ENCODE measurements at places on chromosomes 12 and 14.

DNA sequence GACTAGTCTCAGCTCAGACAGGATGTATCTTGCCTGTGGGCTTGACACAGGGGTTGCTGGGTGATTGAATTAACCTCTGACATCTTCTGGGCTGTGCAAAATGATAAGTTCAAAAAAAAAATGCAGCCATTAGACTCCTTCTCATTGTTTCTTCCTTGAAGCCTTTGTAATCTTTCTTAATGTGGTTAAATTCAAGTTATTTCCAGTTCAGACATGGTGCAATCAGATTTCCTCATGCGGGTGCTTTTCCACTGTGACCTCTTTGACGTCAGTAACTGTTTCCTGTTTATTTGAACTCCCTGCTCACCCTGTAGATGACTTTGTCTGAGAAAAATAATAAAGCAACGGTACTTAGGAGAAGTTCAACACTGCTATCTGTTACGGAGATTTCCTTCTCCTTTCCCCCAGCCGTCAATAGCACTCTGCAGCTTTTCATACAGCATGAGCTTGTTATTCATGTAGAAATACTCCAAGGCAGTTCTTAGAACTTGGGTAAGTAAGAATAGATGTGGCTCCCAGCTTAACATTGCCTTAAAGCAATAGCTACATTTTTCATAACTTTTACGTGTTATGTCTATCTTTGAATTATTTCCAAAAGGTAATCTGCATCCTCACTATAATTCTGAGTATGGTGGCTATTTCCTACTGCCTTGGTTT lies 155.5 kb downstream of the PRKCH start:
- peak; percentile 40 for DNase-seq

DNA sequence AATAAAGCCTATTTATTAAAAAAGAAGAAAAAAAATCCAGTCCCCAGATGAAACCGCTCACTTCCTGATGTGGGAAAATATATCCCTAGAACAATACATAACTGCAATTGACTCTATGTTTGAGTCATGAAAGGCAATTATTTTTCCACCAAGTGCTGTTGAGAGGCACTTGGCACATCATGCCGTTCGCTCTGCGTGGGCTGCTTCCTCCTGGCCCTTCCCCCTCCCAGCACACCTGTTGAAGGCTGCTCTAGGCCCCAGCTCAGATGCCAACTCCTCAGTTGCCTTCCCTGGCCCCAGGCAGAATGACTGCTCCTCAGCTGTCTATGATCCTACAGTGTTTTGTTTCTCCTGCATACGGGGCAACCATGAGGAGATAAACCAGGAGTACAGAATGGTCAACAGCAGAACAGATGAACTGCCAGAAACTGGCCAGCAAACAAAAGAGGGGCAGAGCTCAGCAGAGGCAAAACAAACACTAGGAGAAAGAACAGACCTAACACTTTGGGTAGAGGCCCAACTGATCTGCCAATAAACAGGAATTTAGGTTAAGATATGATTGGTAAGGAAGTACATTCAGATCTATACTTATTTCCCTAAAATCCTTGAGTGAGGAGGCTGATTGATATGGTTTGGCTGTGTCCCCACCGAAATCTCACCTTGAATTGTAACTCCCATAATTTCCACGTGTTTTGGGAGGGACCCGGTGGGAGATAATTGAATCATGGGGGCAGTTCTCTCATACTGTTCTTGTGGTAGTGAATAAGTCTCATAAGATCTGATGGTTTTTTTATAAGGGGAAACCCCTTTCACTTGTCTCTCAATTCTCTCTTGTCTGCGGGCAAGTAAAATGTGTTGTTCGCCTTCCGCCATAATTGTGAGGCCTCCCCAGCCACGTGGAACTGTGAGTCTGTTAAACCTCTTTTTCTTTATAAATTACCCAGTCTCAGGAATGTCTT lies 58.6 kb downstream of the SLC38A1 start:
- DNase-seq, result no peak

DNA sequence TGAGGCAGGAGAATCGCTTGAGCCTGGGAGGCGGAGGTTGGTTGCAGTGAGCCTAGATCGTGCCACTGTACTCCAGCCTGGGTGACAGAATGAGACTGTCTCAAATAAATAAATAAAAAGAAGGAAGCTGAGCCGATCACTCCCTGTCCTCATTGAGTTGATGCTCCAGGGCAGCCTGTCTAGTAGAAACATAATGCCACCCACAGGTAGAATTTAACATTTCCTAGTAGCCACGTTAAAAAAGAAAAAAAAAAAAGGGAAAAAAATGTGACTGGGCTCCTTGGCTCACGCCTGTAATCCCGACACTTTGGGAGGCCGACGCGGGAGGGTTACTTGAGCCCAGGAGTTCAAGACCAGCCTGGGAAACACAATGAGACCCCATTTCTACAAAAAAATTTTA lies 135.7 kb downstream of the SCARB1 start:
- DNase-seq, result no peak

- DNase-seq, result no peak
Observed at GRCh38 chr14:93888995-93889394, 38.1 kb upstream of the FAM181A start.

DNA sequence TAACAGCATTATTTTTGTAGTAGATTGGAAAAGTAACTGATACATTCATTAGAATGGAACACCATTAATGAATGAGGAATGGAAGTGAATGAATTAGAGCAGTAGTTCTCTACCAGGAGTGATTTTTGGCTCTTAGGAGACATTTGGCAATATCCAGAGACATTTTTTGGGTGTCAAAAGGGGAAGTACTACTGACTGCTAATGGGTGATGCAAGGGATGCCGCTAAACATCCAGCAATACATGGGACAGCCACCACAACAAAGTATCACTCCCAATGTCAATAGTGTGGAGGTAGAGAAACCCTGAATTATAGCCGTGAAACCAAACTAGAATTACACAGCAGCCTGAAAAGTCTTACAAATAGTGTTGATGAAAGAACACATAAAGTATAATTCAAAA lies 1.5 kb downstream of the CHURC1 start:
- DNase-seq, result no peak

GRCh38 chr12:69679119-69679518 lies 20.0 kb downstream of the BEST3 start:
- no peak for DNase-seq

- no peak for DNase-seq
Observed at GRCh38 chr12:53289891-53290290, 5.5 kb upstream of the PFDN5 start.

- DNase-seq, result no peak
Observed at GRCh38 chr14:25014440-25014839, 35.5 kb downstream of the STXBP6 start.

DNA sequence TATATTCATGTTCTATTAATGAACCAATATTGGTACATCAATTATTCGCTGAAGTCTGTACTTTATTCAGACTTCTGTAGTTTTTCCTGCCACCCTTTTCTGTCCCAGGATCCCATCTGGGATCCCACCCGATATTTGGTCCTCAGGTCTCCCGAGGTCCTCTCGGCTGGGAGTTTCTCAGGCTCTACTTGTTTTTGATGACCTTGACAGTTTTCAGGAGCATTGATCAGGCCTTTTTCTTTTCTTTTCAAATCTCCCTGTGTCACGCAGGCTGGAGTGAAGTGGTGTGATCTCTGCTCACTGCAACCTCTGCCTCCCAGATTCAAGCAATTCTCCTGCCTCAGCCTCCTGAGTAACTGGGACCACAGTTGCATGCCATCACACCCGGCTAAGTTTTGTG lies 11.2 kb downstream of the BRI3BP start:
- no peak for DNase-seq

DNA sequence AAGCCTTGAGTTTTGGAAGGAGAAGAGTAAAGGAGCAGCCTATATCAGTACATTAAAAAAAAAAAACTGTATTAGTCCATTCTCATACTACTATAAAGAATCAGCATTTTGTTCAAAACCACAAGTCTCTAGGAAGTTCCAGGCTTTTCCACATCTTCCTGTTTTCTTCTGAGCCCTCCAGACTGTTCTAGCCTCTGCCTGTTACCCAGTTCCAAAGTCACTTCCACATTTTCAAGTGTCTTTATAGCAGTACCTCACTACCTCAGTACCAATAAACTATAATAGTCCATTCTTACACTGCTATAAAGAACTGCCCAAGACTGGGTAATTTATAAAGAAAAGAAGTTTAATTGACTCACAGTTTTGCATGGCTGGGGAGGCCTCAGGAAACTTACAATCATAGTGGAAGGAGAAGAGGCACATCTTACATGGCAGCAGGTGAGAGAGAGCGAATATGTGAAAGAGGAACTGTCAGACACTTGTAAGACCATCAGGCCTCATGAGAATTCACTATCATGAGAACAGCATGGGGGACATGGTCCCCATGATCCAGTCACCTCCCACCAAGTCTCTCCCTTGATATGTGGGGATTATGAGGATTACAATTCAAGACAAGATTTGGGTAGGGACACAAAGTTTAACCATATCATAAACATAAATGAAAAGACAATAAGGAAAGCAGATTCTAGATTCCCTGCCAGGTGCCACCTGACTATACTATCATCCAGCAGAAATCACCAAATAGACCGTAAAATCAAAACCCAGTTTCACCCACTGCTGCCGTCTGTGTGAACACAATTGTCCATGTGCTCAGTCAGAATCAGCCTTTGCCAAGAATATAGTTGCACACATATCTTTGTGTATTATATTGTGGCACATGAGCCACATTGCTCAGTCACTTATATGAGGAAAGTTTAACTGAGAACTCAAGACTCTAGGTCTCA lies 27.8 kb downstream of the TOGARAM1 start:
- DNase-seq, result no peak

- DNase-seq, result no peak
Observed at GRCh38 chr14:81986005-81986404, 452.4 kb upstream of the SEL1L start.

DNA sequence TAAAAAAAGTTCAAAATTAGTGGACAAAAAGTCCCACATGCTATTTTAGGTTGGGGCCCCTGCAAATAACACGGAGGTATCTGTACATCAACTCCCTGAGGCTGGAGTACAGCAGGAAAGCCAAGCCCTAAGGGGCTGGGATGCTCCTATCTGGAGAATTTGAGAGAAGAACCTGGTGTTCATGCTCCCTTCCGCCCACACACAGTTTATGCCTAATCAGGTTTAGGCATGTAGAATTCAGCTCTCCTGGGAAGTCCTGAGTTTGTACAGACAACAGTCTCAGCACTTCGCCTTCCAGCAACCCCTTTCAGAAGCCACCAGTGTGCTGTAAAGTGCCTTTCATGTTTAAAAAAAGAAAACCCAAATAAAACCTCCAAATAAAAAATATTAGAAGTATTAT lies 237.3 kb upstream of the GRIP1 start:
- DNase-seq, result no peak

DNA sequence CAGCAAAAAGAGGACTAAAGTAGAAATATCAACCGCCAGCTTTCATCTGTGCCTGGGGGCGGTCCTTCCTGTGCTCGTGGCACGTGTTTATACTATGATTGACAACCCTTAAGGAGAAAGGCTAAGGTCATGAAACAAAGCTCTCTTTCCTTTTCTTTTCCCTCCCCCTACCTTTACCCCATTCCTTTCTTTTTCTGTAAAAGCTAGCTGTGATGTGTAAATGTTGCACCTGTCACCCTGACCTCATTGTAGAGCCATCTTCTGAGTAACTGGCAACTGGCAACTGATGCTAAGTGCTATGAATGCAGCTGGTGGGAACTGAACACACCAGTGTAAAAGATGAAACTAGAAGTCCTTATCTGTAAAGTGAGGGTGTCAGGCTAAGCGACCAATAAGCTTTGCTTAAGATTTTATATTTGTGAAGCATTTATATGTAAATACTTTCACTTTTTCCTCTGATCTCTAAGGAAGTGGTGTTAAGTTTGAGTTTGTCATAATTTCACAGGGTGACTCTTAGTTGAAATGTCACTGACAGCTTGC lies 102.8 kb upstream of the BCAT1 start:
- peak; percentile 9 for DNase-seq

DNA sequence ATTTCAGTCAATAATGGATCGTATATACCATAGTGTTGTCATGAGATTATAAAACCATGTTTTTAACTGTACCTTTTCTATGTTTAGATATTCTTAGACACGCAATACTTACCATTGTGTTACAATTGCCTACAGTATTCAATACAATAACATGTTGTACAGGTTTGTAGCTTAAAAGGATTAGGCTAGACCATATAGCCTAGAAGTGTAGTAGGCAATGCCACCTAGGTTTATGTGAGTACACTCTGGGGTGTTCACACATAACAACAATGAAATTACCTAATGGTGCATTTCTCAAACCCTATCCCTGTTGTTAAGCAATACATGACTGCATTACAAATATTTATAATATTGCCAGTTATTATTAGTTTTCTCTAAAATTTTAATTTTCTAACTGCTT lies 144.2 kb downstream of the KCNC2 start:
- DNase-seq, result no peak

DNA sequence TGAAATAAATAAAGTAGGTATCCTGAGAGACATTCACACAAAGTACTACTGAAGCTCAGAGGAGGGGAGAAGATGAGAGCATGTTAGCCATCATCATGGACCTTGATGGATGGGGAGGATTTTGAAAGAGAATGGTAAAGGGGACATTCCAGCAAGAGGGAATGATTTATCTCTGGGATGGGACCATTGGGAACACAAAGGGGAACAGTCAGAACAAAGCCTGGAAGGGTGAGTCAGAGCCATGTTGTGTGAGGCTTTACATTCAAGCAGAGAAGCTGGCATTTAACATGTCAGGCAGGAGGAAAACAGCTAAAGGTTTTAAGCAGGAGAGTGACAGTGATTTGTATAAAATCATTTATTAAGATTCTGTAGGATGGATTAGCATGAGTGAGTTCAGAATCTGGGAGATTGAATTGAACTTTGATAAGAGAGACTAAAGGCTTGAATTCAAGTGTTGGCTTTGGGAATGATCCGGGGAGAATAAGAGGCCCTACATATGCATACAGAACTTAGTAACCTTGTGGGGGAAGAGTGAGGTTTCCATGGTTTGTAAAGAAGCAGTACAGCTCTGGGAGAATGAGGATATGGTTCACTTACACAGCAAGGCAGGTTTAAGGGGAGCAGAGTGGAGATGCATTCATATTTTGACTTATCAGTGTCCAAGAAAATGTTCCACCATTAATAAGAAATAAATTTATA lies 174.4 kb downstream of the SYT10 start:
- no peak for DNase-seq

DNA sequence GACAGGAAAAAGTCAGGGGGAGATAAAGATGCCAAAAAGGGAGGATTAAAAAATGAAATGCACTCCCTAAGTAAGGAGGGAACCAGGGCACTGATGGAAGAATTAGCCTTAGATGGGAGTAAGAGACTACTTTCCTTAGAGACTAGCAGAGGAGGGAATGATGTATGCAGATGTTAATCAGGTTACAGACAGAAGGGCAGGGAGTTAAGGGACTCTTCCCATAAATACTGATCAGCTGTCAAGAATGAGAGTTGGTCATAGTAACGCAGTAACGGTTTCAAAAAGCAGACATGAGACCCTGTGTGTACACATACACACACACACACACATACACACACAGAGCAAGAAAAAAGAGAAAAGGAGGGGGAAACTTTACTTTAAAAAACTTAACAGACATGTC lies 93.4 kb downstream of the PHLDA1 start:
- DNase-seq, result no peak

Measured in stimulated activated CD8-positive, alpha-beta memory T cell treated with anti-CD3 and anti-CD28 coated beads, Interleukin-2, amount 100 ng/mL, for 1 hour (primary cell).